Activated T-cell treated with anti-CD3 and anti-CD28 coated beads, Interleukin-2, amount 50 U/mL, for 72 hours (primary cell): ENCODE measurements at places on chromosomes 3 and 15. TPM values are rescaled to one million over a fixed set of nuclear protein-coding genes. Genes with fewer than 3 reads are reported as not detected.

The PEX5L gene
- 0.23 TPM for total RNA-seq

The FGF12 gene
- total RNA-seq = not detected

The RFTN1 gene
- total RNA-seq = 132 TPM

The GOLGA8G gene
- not detected for total RNA-seq

The KCNH8 gene
- total RNA-seq = 0.05 TPM

The ELL3 gene
- 4.3 TPM for total RNA-seq

The RNF168 gene
- 37.7 TPM for total RNA-seq

GRCh38 chr3:143975554-143976152 lies 4.0 kb downstream of the DIPK2A start:
- DNase-seq = peak; percentile 4

DNA sequence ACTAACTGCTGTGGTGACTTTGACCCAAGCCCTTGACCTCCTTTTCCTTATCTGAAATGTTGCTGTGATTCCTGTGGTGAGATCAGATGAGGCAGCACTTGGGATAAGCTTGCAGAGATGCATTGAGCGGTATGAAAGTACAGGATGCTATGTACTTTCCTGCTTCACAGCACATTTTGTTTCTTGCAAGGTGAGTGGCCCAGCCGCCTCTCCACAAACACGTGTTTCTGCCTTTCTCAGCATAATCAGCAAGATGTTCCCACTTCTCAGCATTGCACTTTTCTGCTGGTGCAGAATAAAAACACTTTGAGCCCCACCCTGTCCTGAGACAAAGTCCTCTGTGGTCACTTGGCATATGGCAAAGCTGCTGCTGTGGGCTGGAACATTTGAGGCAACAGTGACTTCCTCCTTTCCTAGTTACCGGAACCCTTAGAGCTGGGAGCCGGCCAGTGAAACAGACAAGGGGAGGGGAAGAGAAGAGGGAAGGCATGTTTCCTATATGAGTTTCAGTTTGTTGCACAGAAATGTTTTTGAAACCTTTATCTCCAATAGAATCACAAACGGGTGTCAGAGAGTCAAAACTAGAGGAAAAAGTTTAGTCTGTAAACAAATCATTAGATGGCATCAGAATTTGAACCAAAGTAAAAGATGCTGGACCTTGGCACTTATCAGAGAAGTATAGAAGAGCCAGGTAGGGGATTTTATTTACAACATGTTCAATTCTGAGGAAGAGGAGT lies 5.0 kb downstream of the NUDT16 start:
- no peak for DNase-seq

- no peak for DNase-seq
Observed at GRCh38 chr3:147799601-147800000, 390.4 kb downstream of the ZIC1 start.

DNA sequence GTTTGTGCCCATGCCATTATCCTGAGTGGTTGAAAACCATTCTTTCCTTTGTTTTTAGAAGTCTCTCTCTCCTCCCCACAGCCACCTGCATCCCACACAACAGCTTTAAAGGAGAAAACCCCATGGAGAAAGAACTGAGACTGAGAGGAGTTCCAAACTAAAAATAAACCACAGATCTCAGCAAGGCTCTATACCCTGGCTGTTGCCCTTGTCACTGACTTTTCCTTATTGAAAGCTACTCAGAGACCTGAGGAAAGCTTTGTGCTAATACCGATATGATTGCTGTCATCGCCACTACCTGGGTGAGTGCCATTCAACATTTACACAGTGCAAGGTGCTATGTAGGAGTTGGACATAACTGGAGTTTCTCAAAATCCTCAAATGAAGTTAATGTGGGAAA lies 55.5 kb upstream of the RASGRP1 start:
- no peak for DNase-seq

GRCh38 chr15:95131131-95131556 lies 899.8 kb downstream of the MCTP2 start:
- DNase-seq = no peak

DNA sequence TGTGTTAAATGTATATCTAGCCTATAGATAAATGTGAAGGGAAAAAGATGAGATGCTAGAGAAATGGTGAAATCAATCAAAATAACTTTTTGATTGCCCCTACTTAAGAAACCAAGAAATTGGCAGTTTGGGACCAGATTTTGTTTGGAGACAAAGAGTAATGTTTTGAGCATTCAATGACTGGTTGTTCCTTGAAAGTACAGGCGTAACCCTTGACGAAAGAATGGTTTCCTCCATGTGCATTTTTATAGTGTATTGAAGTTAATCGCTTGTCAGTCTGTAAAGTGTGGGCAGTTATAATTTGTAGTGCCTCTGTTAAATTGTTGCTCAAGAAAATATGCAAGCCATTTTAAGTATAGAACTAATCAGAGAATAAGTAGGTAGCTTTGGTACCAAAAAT lies 1.2 kb downstream of the KIF23 start:
- no peak for DNase-seq

GRCh38 chr3:63413523-63413922 lies 135.4 kb downstream of the SYNPR start:
- DNase-seq = no peak

DNA sequence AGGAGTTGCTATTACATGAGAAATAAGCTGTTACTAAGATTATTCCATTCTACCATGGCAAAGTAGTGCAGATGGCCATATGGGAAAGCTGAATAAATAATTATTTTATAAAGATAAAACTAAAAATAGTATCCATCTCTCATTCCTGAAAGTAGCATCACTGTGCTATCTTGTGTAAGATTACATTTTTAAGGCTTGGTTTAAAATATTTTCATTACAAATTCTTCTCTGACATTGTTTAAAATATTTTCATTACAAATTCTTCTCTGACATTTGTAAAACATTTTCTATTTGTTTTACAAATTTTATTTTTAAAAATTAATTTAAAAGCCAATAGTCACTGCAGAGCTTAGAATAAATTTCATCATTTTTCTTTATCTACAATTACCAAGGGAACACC lies 665.5 kb upstream of the NAALADL2 start:
- no peak for DNase-seq

GRCh38 chr15:71107501-71107815 lies 7.8 kb upstream of the THSD4 start:
- DNase-seq = no peak

- DNase-seq = no peak
Observed at GRCh38 chr3:17626395-17626794, 116.0 kb downstream of the TBC1D5 start.

- no peak for DNase-seq
Observed at GRCh38 chr15:95215017-95215416, 983.7 kb downstream of the MCTP2 start.

GRCh38 chr3:138948371-138949001 lies 1.5 kb downstream of the FOXL2NB start:
- no peak for DNase-seq

- no peak for DNase-seq
Observed at GRCh38 chr15:76177491-76178040, 117.8 kb downstream of the TMEM266 start.

- no peak for DNase-seq
Observed at GRCh38 chr3:62995119-62995518, 119.9 kb upstream of the CADPS start.

- DNase-seq = no peak
Observed at GRCh38 chr15:26806151-26806550, 33.3 kb upstream of the GABRB3 start.
